NCI-H2171 (cell line): ENCODE measurements at places on chromosomes 3 and 15.

GRCh38 chr3:142337994-142338393, 109.8 kb downstream of the XRN1 start:
- no peak for DNase-seq

DNA sequence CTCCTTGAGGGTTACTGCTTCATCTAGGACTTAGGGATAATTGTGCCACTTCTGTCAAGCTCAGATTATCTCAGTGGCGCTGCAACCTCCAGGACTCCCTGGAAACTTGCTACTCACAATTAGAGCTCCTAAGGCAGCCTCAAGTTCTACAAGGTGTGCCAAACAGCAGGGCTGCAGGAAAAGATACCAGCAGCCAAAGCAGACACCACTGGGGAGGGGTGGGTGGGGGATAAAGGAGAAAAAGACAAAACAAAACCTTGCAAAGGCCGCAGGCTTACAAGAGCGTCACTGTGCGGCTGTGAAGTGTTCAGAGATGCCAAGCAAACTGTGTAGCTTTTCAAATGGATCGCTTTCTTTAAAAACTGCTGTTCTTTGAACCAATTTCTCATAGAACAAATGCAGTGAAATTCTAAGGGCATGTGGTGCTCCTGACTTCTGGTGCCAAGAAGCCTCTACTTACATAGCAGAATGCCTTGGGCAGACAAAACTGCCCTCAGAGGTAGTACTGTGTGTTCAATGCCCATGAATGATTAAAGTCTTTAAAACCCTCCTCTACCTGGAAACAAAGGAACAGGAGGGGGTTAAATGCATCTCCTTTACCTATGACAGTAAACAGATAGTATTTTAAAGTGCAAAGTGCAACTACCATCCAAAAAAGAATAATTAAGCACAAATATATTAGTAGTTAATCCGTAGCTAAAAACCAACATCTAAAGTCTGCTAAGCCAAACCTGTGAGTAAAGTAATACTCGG, 353.4 kb downstream of the FOXP1 start:
- no peak for DNase-seq

GRCh38 chr3:102936511-102937045, 501.8 kb downstream of the ZPLD1 start:
- DNase-seq, result no peak

DNA sequence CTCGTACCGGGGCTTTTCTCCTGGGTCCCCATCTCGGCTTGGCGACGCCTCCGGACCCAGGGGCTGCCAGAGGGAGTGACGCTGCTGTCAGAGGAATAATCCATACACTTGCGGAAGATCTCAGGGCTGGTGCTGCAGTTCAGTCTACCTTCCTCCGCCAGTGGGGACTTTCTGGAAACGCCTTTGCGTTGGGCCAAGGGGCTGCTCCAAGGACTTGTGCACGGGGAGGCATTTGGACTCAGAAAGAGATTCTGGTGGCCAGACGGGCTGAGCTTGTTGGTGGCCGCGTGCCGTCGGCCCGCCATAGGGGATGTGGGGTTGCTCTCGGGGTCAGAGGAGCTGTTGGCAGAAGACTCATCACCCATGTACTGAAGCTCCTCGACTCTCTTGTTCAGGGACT, 21.8 kb downstream of the LARP6 start:
- no peak for DNase-seq

DNA sequence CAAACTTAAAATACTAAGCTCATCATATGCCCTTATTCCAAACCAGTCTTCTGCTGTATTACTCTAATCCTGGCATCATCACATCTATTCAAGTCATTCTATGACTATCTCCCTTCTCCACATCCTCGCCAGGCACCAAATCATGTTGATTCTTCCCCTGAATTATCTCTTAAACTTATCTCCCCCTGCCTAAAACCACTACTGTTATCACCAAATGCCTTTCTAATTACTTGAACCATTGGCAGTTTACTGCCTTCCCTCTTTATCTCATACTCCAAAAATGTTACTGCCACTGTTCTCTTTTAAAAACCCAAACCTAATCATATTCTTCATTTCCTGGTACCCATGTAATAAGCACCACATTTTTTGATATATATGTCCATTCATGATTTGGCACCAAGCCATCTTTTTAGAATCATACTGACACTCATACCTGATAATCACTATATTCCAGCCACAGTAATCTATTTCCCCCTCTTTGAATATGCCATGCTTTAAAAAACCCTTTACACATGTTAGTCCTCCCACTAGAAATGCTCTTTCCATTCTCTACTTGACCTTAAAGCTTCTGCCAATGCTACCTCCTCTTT, 126.8 kb downstream of the PEAK1 start:
- DNase-seq, result no peak

DNA sequence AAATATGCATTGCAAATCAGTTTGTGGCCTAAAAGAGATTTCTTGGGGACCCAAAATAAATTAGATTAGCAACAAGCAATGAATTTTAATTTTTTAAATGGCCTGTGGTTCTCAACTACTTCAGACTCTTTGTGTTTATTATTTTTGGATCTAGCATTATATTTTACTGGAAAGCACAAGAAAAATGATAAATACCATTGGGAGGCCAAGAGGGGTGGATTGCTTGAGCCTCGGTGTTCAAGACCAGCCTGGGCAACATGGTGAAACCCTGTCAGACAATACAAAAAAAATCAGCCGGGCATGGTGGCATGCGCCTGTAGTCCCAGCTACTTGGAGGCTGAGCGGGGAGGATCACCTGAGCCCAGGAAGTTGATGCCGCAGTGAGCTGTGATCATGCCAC, 13.6 kb downstream of the LACTB start:
- no peak for DNase-seq

GRCh38 chr3:5187920-5188418, 462 bp downstream of the EDEM1 start:
- DNase-seq, result no peak

GRCh38 chr3:45182915-45183871, 37.0 kb upstream of the CDCP1 start:
- peak; percentile 40 for DNase-seq

DNA sequence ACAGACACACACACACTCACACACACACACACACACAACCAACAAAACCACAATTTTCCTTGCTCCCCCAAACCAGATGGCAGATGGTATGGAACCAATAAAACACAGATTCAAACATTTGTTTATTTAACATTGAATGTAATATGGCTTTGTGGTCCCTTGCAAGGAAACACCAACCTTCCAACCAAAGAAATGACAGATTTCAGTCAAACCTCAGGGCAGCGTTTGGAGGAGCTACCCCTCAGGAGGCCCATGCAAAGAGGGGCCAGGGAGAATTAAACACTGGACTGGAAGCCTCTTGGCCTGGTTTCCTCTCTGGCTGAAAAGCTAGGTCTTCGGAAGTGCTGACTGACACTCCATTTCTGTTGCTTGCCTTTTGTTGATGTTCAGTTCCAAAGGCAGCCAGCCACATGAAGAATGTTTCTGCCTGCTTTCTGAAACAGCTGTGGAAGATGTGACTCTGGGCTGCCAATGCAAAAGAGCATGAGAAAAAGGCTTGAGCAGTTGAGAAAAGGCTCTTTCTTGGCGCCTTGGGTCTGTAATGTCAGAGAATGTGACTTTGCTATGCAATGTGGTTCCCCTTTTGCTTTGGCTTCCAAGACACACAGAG, 296.1 kb downstream of the RPLP1 start:
- peak; percentile 43 for DNase-seq

- DNase-seq, result no peak
Observed at GRCh38 chr15:90042356-90042755, 41.2 kb downstream of the ZNF710 start.

DNA sequence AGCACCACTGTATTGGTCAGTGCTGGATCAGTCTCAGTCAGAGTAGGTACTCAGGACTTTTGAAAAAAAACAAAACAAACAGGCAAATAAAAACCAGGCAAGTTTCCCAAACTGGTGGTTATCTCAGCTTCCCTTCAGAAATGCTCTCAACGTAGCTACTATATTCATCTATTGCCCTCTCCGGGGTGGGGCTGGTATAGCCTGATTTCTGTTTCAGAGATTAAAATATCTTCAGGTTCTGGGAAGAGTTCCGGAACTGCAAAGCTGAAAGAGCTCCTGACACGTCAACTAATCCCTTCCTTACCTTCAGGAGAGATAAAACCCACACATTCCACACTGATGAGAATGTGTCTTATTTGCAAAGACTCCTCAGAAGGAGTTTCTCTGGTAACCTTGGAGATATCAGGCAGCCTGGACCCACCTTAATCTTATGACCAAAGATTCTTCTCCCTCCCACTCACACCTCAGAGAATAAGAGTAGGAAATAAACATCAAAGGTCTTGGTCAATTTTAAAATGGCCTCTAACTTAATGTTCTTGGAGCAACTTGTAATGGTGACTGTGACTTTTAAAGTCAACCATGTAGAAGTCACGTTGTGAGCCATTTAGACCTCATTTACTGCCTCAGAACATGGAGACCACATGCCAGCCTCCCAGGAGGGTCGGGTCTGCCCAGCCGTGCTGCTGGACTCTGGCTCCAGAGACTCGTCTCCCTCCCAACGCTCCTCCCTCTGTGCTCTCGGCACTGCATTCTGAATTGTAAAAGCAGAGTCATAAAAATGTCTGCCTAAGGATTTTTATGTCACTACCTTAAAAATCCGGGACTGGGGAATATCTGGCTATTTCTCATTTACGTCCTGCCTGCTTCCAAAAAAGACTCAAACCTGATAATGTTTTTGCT, 53.8 kb downstream of the CDCP1 start:
- DNase-seq, result no peak

GRCh38 chr3:24683633-24684384, 189.2 kb upstream of the THRB start:
- no peak for DNase-seq

DNA sequence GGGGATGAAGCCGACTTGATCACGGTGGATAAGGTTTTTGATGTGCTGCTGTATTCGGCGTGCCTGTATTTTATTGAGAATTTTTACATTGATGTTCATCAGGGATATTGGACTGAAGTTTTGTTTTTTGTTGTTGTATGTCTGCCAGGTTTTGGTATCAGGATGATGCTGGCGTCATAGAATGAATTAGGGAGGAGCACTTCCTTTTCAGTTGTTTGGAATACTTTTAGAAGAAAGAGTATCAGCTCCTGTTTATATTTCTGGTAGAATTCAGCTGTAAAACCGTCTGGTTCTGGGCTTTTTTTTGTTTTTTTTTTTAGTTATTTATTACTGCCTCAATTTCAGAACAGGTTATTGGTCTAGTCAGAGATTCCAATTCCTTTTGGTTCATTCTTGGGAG, 93.7 kb downstream of the SLC25A26 start:
- no peak for DNase-seq

DNA sequence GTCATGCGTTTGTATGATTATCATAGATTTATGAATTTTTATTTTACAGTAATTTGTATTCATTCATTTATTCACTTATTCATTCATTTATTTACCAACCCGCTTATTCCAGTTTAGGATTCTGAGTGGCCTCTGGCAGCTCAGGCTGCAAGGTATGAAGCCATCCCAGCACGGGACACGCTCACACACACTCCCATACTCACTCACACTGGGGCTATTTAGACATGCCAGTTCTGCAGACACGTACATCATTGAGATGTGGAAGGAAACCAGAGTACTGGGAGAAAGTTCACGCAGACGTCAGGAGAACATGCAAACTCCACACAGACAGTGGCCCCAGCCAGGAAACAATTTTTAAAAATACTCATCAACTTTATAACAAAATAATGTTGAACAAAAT, 5.1 kb downstream of the CDIN1 start:
- no peak for DNase-seq

GRCh38 chr3:8301977-8302735, 199.5 kb upstream of the LMCD1 start:
- no peak for DNase-seq

GRCh38 chr3:66527246-66527645, 26.4 kb upstream of the LRIG1 start:
- peak; percentile 13 for DNase-seq

DNA sequence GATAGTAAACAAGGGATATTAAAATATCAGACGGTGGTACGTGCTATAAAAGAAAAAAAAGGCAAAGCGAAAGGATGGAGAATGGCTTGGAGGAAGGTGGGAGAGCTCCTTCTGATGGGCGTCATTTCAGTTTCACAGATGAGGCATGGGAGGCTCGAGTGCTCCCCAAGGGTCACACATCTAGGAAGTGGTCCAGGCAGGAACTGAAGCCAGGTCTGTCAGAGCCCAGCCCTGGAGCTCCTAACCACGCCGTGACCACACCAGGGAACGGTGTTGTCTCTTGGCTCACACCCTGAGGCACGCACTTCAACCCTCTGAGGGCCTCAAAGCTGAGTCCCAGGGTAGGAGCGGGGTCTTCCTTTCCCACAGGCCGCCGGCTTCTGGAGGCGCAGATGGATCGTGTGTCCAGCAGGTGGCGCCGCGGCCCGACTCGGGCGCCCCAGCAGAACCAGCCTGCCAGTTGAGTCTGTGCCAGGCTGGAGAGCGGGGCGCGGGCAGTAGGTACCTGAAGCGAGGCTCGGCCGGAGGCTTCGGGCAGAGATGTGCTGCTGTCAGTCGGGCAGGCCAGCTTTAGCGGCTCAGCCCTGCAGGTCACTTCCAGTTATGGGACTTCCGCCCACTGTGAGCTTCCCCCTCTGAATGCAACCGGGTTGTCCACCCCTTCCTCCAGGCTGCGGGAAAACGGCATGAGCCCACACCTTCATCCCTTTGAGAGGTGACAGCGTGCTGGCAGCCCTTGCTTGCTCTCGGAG, 68.1 kb downstream of the SLC6A1 start:
- DNase-seq, result no peak

- DNase-seq, result peak; percentile 72
Observed at GRCh38 chr15:68691705-68692104, 112.9 kb downstream of the CORO2B start.

- no peak for DNase-seq
Observed at GRCh38 chr15:55740981-55741832, 1.7 kb downstream of the PRTG start.

GRCh38 chr3:184459355-184459754, 79.5 kb downstream of the CHRD start:
- no peak for DNase-seq

DNA sequence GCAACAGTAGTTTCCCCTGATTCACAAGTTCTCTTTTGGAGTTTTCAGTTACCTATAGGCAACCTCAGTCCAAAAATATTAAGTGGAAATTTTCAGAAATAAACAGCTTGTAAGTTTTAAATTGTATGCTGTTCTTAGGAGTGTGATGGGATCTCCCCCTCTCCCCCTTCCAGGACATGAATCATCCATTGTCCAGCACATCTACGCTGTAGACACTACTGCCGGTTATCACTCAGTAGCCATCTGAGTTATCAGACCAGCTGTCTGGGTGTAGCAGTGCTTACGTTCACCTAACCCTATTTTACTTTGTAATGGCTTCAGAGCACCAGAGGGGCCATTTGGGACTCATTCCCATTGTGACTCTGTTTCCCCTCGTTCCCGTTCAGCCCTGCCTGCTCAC, 96.7 kb upstream of the PLXNA1 start:
- no peak for DNase-seq

GRCh38 chr3:46664971-46665762, 28.3 kb downstream of the ALS2CL start:
- no peak for DNase-seq

DNA sequence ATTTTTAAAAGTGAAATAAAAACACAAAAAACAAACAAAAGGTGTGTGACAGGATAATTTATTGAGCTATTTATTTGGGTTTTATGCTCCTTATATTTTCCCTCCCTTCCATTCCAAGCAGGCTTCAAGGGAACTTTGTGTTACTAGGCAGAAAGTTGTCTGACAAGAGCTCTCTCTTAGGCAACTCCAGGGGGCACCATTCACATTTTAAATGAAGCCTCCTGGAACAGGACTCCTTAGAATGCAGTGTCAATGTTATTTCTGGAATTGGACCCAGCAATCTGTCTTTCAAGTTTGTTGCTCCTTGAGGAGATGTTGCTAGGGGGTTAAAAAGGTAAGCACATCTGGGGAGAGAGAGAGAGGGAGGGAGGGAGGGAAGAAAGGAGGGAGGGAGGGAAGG, 5.4 kb upstream of the RFX7 start:
- DNase-seq, result no peak

- DNase-seq, result no peak
Observed at GRCh38 chr15:84817466-84818081, 418 bp downstream of the ALPK3 start.
